H54 (cell line): ENCODE measurements at places on chromosomes 4 and X.

- DNase-seq, result no peak
Measured at GRCh38 chr4:91085961-91086360, 958.8 kb downstream of the CCSER1 start.

GRCh38 chrX:8726031-8726652 lies 5.8 kb downstream of the ANOS1 start:
- DNase-seq, result no peak

DNA sequence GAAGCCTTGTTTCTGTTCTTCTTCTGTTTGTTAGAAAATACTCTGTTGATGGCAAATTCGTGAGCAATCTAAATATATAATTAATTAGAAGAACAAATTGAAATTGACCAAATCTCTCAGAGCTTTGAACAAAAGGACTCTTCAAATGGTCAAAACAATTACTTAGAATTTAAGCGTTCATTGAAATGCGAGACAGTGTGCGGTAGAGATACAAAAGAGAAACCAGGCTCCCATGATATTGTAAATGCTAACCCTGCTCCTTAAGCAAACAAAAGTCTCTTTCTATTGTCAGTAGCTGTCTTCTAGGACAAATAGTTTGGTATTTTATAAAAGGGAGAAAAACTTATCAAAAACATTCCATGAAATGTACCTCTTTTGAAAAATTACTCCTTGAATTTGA lies 453.4 kb upstream of the MAGEB2 start:
- DNase-seq, result no peak

DNA sequence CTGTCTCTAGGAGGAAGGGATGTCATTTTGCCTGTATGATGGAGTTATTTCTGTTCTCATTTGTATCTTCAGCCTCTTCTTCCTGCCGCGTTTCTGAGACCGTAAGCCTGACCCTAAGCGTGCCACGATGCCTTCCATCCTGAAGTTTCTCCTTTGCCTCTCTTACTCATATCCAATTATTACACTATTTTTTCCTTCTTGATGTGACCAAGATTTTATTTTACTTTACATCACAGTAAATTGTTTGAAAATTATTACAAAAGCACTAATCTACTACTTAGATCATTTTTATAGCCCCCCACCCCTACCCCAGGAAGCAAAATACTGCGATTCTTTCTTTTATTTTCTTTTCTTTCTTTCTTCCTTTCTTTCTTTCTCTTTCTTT lies 95.0 kb downstream of the RAPGEF2 start:
- DNase-seq, result no peak

GRCh38 chr4:1616557-1616930 lies 67.6 kb downstream of the FAM53A start:
- no peak for DNase-seq

DNA sequence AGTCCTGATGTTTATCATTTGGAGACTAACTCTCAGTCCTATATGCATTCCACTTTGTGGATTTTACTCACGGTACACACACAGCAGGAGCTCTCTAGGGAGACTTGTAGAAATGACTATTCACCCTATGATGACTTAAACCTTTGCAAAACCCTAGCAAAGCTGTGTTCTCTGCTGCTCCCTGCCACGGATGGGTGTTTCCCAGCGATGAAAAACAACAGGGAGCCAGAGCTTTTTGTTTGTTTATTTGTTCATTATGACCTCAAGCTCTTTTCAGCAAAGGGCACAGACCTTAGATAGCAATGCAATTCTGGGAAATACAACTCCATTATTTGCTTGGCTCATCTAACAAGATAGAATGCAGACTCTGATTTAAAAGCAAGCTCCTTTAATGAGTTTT lies 156.6 kb downstream of the GRIA3 start:
- no peak for DNase-seq

DNA sequence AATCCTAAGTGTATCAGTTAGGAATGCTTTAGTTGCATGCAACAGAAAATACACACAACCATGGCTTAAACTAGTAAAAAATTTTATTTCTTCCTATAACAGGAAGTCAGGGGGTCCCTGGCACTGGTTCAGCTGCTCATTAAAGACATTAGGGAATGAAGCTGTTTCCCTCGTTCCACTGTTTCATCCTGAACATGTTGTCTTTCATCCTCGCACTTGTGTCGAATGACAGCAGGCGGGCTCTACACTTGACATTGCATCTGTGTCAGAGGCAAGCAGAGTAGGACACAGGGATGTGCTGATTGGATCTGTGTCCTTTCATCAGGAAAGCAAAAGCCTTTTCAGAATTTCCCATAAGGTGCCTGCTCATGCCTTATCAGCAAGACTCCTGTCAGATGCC lies 22.8 kb upstream of the C1QTNF7 start:
- DNase-seq, result no peak

DNA sequence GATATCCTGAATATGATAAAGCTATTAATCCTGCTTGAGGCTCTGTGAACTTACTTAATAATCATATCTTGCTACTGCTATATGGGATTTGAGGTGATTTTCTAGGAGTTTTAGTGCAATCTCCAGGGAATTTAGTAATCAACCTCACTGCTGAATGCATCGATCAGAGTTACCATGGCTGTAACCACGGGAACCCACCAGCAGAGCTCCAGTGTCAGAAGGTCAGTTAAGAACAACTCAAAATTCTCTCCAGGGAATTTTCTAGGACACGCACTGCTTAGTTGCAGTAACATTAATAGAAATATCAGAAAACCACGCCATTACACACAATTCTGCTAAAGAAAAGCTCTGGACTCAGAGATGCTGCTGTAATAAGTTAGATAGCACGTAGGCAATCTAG lies 1477.2 kb upstream of the TENM3 start:
- DNase-seq, result no peak

- no peak for DNase-seq
Measured at GRCh38 chr4:10458177-10458576, 951 bp upstream of the ZNF518B start.

DNA sequence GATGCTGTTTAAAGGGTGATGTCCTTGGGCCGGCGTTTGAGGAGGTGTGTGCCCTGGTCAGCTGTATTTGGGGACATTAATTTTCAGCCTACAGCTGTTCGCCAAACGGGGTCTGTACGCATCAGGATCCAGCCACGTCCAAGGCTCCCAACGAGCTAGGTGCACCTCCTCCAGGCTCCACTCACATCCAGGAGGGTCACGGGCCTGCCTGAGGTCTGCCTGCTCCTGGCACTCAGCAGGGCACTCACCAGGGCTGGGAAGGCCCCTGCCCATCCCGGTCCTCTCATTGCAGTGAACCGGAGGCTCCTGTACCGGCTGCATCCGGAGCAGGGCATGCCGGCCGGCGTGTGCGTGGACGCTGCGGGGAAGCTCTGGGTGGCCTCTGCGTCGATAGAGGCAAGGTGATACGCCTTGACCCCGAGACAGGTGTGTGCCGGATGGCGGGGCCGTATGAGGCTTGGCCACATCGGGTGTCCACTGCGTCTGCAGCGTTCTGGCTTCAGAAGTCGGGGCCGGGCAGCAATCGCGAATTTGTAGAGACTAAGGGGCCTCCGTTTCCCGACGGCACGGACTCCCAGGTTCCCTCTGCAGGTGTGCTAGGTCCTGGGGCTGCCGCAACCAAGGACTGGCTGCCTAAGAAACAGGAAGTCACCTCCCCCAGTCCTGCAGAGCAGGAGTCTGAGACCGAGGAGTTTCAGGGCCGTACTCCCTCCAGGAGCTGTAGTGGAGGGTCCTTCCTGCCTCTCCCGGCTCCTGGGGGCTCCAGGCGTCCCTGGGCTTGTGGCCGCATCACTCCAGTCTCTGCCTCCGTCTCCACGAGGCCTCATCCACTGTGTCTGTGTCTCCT lies 27.5 kb upstream of the PLCXD1 start:
- no peak for DNase-seq

DNA sequence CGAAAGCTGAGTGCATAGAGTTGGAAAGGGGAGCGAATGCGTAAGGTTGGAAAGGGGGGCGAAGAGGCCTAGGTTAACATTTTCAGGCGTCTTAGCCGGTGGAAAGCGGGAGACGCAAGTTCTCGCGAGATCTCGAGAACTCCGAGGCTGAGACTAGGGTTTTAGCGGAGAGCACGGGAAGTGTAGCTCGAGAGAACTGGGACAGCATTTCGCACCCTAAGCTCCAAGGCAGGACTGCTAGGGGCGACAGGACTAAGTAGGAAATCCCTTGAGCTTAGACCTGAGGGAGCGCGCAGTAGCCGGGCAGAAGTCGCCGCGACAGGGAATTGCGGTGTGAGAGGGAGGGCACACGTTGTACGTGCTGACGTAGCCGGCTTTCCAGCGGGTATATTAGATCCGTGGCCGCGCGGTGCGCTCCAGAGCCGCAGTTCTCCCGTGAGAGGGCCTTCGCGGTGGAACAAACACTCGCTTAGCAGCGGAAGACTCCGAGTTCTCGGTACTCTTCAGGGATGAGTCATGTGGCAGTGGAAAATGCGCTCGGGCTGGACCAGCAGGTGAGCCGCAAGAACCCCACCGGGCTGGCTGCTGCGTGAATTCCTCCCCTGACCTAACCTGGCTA lies at the start of gene DDX3X:
Gene DDX3X, plus strand, starts transcription at position 419 of the 619 bp plus-strand sequence. Its CDS starts 91 bp downstream, at position 510.
- DNase-seq, result no peak

GRCh38 chr4:138158746-138159297 lies 83.3 kb downstream of the SLC7A11 start:
- peak; percentile 0 for DNase-seq

DNA sequence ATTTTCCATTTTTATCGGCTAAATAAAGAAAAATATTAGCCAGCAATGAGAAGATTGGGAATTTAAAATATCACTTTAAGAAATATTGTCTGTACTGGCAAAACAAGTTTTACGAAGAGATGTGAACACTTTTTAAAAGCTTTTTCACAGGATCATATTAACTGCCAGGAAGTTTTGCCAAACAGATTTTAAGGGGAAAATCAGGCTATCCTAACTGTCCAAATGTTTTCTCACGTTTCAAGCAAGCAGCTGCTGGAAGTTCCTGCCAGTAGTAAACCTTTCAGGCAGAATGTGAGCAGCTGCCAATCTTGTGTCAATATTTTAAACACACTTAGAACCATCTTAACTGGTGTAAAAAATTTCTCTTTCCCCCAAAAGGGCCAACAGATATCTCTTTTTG lies 101.1 kb downstream of the ADGRL3 start:
- DNase-seq, result no peak

- DNase-seq, result no peak
Measured at GRCh38 chrX:153685156-153685536, 2.6 kb upstream of the SLC6A8 start.

GRCh38 chr4:48047896-48048295 lies 31.3 kb downstream of the NIPAL1 start:
- DNase-seq, result no peak

DNA sequence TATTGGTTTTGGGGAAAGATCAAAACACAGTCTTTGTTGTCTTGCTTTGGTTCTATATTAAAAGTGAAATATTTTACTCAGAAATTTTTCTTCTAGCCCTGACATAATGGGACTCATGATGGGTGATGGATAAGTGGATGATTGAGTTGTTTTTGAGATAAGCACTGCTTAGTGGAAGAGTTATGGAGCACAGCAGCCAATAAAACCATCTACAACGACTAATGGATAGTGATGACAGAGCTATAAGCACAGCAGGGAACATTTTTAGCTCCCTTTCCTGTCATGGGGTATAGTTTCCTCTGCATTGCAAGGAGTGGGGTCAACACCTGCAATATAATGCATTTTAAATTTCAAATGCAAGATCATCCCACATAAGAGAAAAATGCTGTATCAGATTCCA lies 812.4 kb downstream of the STPG2 start:
- DNase-seq, result no peak
